ENCODE measurements at places on chromosomes 13 and 19. TPM values are rescaled to one million over a fixed set of nuclear protein-coding genes. Genes with fewer than 3 reads are reported as not detected.

The KLK14 gene
- polyA plus RNA-seq, result 1.9 TPM

The PLPPR3 gene
- polyA plus RNA-seq, result 201 TPM

The DHX34 gene
- 17.9 TPM for polyA plus RNA-seq

The LGALS4 gene
- polyA plus RNA-seq, result 1.8 TPM

The APOC1 gene
- 101 TPM for polyA plus RNA-seq

The MBD3L2 gene
- polyA plus RNA-seq, result not detected

The ZNF534 gene
- polyA plus RNA-seq, result 1.2 TPM

The ATP4B gene
- 2.6 TPM for polyA plus RNA-seq

The DUS3L gene
- polyA plus RNA-seq, result 22.9 TPM

DNA sequence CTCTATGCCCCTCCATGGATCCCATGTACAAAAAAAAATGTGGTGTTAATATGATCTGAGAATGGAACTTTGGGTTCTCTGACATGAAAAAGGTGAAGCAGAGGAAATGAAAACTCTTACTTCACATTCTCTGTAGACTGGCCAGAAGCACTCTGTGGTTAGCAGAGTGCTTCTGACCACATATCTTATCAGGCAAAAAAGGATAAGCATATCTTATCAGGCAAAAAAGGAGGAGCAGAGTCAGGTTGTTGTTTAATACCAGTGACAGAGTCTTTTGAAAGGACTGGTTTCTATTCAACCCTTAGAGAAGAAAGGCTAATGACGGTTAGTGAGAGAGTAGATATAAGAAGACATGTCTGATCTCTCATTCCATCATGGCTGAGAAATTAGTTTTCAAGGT, 1404.8 kb downstream of the SLITRK1 start:
- H3K27me3 ChIP-seq, result no peaks in the 10 kb centered on the region
- H3K27ac ChIP-seq, result no peak overlapping the region
- no peaks in the 10 kb centered on the region for H3K36me3 ChIP-seq
- H3K4me1 ChIP-seq, result no peaks in the 10 kb centered on the region
- no peak overlapping the region for H3K4me3 ChIP-seq
- DNase-seq, result no peak

DNA sequence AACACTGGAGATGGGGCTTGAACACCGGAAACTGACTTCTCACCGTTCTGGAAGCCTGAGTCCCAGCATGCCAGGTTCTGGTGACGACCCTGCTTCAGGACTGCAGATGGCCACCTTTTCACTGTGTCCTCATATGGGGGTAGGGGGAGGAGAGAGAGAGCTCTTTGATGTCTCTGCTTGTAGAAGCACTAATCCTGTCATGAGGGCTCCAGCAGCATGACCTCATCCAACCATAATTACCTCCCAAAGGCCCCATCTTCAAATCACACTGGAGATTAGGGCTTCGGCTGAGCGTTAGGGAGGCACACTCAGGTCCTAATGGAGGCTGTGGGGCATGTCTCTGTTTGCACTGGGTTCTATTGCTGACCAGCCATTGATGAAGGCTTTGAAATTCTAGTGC, 255.3 kb downstream of the TEX29 start:
- H3K27ac ChIP-seq, result no peak overlapping the region
- peaks cover 10% of the 10 kb centered on the region for H3K4me1 ChIP-seq
- no peaks in the 10 kb centered on the region for H3K36me3 ChIP-seq

DNA sequence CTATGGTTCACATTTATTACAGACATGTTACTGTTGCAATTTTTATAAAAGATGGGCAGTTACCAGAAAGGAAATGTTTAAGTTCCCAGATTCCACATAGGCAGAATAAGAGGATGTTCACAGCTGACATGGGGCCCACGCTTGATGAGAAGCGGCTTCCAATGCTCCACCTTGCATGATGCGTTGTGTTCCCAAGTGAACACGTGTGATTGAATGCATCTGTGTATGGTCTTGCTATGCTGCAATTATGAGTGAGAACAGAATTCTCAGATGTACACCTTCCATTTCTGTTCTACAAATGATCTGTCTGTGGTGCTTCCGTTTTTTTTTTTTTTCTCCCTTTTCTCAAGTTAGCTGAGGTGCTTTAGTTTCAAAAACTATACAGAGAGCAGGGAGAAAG, 15.5 kb downstream of the UPF3A start:
- no peak for DNase-seq
- H3K27ac ChIP-seq, result no peak overlapping the region
- peaks cover 4% of the 10 kb centered on the region for H3K4me1 ChIP-seq
- H3K27me3 ChIP-seq, result no peaks in the 10 kb centered on the region
- H3K36me3 ChIP-seq, result peaks cover 83% of the 10 kb centered on the region
- no peak overlapping the region for H3K4me3 ChIP-seq

- no peak within 1 kb of the TSS for H3K27ac ChIP-seq
- H3K4me3 ChIP-seq, result no peak within 1 kb of the TSS
- peaks cover 33% of the 10 kb centered on the region for H3K4me1 ChIP-seq
- DNase-seq, result no peak
Observed at GRCh38 chr19:5804516-5805461, at the start of gene NRTN. TSS of gene NRTN (plus strand) at chr19:5805067. CDS start at chr19:5824166, 19,099 bp downstream.

DNA sequence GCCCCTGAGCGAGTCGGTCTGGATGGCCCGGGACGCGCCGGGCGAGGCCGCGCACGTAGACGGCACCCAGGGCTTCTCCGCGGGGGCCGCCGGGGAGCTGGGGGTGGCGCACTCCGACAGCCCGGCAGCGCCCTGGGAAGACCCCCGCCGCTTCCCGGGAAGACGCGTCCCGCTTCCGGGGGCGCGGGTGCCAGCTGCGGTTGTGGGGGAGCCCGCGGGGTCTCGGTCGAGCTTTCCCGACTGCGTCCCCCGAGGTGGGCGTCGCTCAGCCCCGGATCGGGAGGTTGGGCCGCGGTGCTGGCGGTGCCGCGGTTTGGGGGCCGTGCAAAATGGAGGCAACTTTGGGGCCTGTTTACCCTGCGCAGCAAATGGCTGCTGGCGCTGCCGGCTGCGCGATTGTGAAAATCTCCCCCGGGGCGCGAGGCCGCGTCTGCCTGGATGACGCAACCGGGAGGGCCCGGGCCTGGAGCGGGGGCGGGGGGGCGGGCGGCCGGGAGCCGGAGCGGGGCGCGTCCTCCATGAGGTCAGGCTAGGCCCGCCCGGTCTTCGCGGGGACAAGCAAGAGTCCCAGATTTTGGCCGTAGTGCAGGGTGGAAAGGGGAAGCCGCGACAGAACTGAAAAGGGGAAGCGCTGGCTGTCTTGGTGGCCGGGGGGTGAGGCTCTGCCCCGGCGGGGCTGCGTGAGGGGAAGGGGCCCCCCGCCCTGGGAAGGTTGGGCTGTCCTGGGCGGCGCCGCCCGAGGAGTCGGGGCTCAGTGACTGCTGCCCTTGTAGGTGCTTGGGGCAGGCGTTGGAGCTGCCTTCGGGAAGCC, 11.3 kb downstream of the PEAK3 start:
- DNase-seq, result peak; percentile 83
- no peaks in the 10 kb centered on the region for H3K27me3 ChIP-seq
- peaks cover 61% of the 10 kb centered on the region for H3K4me1 ChIP-seq
- peak overlapping the region; percentile 96 for H3K27ac ChIP-seq

GRCh38 chr13:40682449-40683240, 16.2 kb upstream of the FOXO1 start:
- no peaks in the 10 kb centered on the region for H3K27me3 ChIP-seq
- no peak overlapping the region for H3K4me3 ChIP-seq
- peaks cover 3% of the 10 kb centered on the region for H3K4me1 ChIP-seq
- H3K36me3 ChIP-seq, result no peaks in the 10 kb centered on the region

- H3K4me1 ChIP-seq, result peaks cover 51% of the 10 kb centered on the region
- H3K27ac ChIP-seq, result no peak overlapping the region
- H3K36me3 ChIP-seq, result peaks cover 2% of the 10 kb centered on the region
- DNase-seq, result no peak
- H3K27me3 ChIP-seq, result peaks cover 18% of the 10 kb centered on the region
Observed at GRCh38 chr19:29667901-29668341, 2.7 kb downstream of the PLEKHF1 start.

DNA sequence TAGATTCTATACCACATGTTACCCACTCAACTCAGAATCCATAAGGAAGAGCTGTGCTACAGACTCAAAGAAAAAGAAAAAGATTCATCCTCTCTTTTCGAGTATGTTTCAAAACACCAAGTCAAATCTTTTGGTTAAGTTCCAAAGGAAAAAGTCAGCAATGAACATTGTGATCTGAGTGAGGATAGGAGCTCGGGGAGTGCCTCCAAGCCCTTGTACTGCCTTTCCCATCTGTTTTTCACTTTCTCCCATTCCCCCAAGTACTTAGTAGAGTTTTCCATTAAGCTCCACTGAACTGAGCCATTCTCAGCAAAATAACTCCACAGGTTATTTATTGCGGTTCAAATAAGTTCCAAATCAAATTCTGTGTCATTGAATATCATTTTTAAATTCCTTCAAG, 47.7 kb upstream of the MAB21L1 start:
- H3K36me3 ChIP-seq, result peaks cover 11% of the 10 kb centered on the region
- peaks cover 5% of the 10 kb centered on the region for H3K4me1 ChIP-seq
- no peaks in the 10 kb centered on the region for H3K27me3 ChIP-seq
- H3K27ac ChIP-seq, result no peak overlapping the region
- no peak overlapping the region for H3K4me3 ChIP-seq

GRCh38 chr13:102770435-102770834, 3.2 kb downstream of the TEX30 start:
- no peak overlapping the region for H3K4me3 ChIP-seq
- H3K27me3 ChIP-seq, result no peaks in the 10 kb centered on the region
- DNase-seq, result no peak
- peaks cover 3% of the 10 kb centered on the region for H3K36me3 ChIP-seq

DNA sequence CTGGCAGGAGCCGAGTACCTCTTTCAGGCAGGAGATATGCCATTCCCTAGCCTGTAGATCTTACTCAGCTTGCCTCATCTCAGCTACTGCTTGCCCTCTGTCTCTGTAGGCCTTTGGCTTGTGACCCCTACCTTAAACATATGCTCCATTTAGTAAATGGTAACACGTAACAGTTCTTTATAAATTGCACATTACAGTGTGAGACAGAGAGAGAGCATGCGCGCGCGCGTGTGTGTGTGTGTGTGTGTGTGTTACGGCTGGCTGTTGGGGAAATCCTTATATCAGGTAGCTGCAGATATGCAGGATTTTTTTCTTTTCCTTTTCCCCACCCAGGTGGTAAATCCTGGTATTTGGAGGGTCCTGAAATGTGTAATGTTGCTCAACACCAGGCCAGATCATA, 4.2 kb downstream of the SPINT2 start:
- peak overlapping the region; percentile 73 for H3K27ac ChIP-seq
- no peaks in the 10 kb centered on the region for H3K36me3 ChIP-seq
- H3K4me1 ChIP-seq, result peaks cover 25% of the 10 kb centered on the region
- peak; percentile 20 for DNase-seq

GRCh38 chr13:97223037-97223710, 1.0 kb downstream of the MBNL2 start:
- DNase-seq, result no peak
- H3K4me3 ChIP-seq, result peak overlapping the region; percentile 82
- H3K27ac ChIP-seq, result peak overlapping the region; percentile 96
- H3K27me3 ChIP-seq, result no peaks in the 10 kb centered on the region

DNA sequence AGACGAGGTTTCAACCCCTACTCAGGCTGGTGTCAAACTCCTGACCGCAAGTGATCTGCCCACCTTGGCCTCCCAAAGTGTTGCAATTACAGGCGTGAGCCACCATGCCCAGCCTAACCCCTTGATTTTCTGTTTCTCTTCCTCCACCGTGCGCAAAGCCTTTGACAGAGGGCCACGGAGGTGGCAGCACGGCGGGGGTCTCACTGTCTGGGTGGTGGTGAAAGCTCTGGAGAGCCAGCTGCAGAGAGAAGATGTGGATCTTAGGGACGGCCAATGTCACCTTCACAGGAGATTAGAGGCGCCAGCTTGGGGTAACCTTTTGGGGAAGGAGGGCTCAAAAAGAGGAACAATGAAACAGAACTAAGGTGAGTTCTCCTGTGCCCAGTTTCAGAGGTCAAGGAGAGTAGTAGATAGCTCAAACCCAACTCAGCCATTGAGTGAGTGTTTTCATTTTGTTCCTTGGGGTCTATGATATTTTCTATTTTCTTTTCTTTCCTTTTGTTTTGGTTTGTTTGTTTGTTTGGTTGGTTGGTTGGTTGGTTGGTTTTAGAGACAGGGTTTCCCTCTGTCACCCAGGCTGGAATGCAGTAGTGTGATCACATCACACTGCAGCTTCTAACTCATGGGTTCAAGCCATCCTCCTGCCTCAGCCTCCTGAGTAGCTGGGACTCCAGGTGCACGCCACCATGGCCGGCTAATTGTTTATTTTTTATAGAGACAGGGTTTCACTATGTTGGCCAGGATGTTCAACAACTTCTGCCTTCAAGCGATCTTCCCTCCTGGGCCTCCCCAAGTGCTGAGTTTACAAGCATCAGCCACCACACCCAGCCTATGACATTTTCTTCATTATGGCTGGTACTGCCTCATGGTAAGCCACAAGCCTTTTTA, 37.7 kb downstream of the GPR42 start:
- no peak overlapping the region for H3K4me3 ChIP-seq
- no peak for DNase-seq
- no peaks in the 10 kb centered on the region for H3K4me1 ChIP-seq
- no peak overlapping the region for H3K27ac ChIP-seq
- H3K27me3 ChIP-seq, result peaks cover 2% of the 10 kb centered on the region
- no peaks in the 10 kb centered on the region for H3K36me3 ChIP-seq

DNA sequence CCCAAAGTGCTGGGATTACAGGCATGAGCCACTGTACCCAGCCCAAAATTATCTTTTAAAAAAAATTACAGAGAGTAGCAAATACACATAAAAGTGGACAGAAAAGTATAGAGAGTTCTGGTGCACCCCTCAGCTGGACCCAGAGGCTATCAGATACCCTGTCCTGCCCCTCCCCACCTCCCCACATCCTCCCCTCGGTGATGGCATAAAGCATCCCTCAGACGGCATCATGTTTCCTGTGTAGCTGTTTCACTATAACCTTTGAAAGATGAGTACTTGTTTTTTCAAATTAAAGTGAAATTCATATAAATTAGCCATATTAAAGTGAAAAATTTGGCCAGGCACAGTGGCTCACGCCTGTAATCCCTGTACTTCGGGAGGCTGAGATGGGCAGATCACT, 20.1 kb downstream of the SLC27A1 start:
- H3K27me3 ChIP-seq, result no peaks in the 10 kb centered on the region
- no peak overlapping the region for H3K27ac ChIP-seq
- DNase-seq, result no peak
- H3K4me3 ChIP-seq, result no peak overlapping the region
- H3K36me3 ChIP-seq, result peaks cover 51% of the 10 kb centered on the region

GRCh38 chr19:28184997-28185396, 1028.0 kb downstream of the UQCRFS1 start:
- no peak overlapping the region for H3K27ac ChIP-seq
- H3K27me3 ChIP-seq, result no peaks in the 10 kb centered on the region
- DNase-seq, result no peak
- H3K4me3 ChIP-seq, result no peak overlapping the region

DNA sequence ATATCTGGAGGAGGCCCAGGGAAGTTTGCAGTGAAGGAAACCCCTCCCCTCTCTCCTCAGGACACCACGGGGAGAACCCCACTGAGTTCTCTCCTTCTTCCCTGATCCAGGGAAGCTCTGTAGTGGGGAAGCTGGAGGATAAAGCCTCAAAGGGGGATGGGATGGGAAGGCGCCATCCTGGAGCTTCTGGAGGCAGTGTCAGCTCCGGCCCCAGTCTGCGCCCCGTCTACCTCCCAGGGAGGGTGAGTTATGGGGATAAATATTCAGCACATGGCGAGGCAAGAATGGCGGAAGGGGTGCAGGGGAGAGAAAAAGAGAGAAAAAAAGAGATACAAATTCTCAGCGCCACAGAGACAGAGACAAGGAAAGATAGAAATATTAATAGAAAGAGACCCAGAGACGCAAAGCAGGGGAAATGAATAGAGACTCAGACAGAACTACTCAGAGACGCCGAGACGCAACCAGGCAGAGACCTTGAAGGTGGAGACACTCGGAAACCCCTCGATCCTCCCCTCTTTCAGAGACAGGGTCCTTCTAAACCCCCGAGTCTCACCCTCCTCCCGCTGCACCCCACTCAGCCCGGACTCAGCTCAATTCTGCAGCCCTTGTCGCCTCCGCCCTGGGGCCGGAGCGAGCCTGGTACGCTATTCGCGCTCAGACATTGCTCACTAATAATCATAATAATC, 23.6 kb downstream of the OLFM2 start:
- no peak for DNase-seq
- peaks cover 20% of the 10 kb centered on the region for H3K4me1 ChIP-seq
- peaks cover 2% of the 10 kb centered on the region for H3K27me3 ChIP-seq
- peaks cover 2% of the 10 kb centered on the region for H3K36me3 ChIP-seq

Data from spinal cord (tissue), 10 donors.